ENCODE measurements at places on chromosomes 7 and 10.

DNA sequence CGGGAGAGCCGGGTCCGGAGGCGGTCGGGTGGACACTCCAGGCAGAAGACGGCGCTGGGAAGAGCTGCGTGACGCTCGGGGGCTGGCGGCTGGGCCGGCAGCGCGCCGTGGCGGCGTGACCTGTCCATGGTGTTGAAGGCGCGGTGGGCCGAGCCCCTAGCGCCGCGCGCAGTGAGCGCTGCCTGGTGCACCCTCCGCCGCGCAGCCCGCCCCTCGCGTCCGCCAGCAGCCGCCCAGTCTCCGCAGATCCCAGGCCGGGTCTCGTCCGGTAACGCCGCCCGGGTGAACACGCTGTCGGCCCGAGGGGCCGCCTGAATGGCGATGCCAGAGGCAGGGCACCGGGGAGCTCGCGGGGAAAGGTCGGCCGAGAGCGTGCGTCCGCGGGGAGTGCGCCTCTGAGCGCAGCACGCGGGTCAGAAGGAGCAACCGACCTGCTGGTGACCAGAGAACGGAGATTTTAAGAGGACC, 657 bp upstream of the TMEM178B start:
- DNase-seq, result no peak

- peak; percentile 41 for DNase-seq
Measured at GRCh38 chr10:77328272-77328816, 309.3 kb downstream of the KCNMA1 start.

GRCh38 chr10:86364491-86365345, 1.9 kb downstream of the GRID1 start:
- no peak for DNase-seq

- no peak for DNase-seq
Measured at GRCh38 chr7:134721171-134721570, 58.3 kb upstream of the CALD1 start.

- DNase-seq, result peak; percentile 87
Measured at GRCh38 chr7:138738551-138739335, 37.6 kb upstream of the SVOPL start.

DNA sequence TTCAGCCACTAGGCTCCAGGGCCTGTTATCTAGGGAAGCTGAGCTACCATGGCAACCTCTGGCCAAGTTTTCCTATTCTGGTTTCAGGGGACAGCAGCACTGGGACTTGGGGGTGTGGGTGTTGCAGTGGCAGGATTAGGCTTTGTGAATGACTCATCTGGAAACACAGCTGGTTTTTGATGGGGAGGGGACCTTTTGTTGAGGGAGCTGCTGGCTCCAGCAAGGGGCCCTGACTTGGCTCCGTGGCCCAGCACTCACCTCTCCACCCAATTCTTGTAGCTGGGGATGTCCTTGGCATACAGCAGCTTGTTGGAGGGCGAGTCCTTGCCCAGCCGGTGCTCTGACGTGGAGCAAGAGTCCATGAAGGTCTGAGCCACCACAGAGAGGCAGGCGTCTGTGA, 435.9 kb downstream of the PLXNA4 start:
- no peak for DNase-seq

DNA sequence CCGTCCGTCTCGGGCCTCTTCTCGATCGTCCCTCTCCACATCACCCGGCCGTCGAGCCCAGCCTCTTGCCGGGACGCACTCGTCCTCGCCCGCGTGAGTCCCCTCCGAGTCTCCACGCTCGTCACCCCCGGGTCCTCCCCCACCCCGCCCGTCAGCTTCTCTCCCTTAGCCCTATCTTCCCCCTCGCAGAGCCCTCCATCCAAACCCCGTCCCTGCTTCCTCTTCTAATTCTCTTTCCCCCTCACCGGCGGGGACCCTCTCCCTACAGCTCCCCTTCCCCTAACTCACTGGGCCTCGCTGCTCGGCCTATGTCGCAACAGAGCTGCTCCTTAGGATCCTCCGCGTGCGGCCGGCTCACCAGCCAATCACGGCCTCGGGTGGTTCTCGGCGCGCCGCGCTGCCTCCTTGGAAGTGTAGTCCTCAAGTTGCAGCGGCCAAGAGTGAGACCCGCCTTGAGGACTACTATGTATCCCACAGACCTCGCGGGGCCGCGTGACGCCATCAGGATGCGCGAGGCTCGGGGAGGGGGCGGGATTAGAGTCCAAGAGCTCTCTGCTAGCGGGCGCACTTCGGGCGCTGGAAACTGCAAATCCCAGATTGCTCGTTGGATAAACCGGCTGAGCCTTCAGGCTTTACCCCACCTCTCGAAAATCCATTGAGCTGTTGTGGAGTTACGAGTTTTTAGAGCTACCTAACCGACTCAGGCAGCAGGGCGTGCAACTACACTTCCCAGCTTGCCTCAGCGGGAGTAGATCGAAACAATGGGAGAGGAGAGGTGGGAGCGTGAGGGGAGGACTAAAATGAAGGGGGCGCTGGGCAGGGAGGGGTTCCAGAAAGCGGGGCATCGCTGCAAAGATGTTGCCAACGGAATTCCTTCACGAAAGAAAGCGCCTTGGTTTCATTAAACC, at the start of gene ABCF2:
Gene ABCF2, minus strand, starts transcription at position 331 of the 908 bp plus-strand sequence. CDS start 747 bp downstream, outside the sequence.
- peak; percentile 95 for DNase-seq

GRCh38 chr7:112448381-112448780, 1.9 kb upstream of the IFRD1 start:
- DNase-seq, result no peak

Data from OCI-M1 (cell line).